NCI-H1105 treated with DMSO at 0.1 percent for 48 hours (cell line): ENCODE measurements at places on chromosomes 6 and 20.

DNA sequence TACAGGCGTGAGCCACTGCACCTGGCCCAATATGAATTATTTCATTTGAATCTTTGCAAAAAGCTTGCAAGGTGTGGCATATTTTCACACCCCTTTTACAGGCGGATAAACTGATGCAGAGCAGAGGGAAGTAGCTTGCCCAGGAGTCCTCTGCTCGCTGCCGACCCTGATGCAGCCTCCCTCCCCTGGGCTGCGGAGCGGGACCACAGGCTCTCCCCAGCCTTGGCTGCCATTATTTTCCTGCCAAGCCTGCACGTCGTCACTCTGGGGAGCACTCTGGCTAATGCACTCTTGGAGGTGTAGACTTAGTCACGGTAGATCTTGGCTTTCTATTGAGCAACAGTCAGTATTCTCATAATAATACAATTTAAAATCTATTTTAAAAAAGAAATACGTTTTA is 34.8 kb upstream of the DACT2 start:
- DNase-seq = no peak

GRCh38 chr6:25013246-25013645 is 77.5 kb upstream of the RIPOR2 start:
- no peak for DNase-seq

GRCh38 chr6:136403110-136403980 is 113.7 kb upstream of the BCLAF1 start:
- no peak for DNase-seq

- no peak for DNase-seq
Observed at GRCh38 chr20:37518059-37518458, 3.0 kb upstream of the NNAT start.

DNA sequence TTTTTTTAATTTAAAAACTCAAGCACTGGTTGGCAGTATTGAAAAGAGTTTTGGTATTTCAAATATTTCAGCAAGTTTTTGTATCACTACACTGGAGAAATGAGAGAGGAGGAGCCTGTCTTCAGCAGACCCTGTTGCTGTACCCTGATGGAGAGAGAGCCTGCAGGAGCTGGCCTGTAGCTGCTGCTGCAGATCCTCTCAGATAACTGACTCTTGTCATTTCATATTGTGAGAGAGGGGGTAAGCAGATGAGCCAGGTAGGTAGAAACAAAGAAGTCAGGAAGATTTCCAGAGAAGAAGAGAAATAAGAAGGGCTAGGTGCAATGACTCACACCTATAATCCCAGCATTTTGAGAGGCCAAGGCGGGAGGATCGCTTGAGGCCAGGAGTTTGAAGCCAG is 64.1 kb upstream of the TBC1D7 start:
- DNase-seq = no peak

GRCh38 chr6:21259660-21260059 is 333.9 kb upstream of the SOX4 start:
- DNase-seq = no peak

DNA sequence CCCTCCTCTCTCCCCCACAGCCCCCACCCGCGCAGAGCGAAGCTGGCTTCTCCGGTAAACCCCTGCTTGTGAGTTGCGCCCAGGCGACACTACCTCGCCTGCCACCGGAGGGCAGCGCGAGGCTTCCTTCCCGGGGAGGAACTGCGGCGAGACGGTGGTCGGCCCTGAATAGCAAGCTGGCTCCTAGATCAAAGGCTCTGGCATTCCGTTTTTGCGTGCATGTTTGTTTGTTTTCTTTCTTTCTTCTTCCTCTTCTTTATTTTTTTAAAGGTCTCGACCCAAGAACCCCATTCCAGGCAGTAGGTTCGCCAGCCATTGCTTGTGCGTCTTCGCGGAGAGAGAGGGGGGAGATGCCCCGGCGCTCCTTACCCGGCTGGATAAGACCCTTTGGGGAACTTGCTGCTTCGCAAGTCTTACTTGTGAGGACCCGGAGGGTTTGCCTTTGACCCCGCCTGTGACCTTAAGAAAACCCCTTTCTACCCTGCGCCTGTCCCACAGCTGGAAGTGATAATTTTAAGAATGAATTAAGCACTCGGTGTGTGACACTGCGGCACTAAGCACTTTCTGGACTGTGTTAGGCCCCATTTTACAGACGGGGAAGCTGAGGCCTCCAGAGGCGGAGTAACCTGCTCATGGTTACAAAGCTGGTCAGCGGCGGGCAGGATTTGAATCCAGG is 92.7 kb upstream of the SIRPA start:
- peak; percentile 75 for DNase-seq

DNA sequence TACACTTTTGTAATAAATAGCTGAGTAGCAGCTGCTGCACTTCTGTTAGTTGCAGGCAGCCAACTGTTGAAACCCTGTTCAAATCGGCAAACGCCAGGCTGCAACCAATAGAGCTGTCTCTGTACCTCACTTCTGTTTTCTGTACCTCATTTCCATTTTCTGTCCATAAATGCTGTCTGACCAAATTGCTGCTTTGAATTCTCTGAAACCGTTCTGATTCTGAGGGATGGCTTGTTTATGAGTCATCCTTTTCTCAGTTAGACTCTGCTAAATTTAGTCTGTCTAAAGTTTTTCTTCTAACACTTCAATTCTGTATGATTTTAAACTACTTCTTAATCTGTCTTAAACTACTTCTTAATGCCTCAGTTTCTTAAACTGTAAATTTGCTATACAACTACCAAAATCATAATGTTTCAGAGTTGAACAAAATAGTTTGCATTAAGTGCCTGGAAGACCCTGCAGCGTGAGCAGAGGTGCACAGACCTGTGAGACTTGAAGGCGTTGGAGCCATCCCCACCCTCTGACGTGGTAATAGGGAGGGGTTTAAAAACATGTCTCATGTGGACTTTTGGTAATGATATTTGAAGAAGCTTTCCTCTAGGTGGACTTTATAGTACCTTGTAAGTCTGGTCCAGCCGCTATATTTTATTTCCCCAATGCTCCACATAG is 9.6 kb downstream of the BTNL2 start:
- no peak for DNase-seq

DNA sequence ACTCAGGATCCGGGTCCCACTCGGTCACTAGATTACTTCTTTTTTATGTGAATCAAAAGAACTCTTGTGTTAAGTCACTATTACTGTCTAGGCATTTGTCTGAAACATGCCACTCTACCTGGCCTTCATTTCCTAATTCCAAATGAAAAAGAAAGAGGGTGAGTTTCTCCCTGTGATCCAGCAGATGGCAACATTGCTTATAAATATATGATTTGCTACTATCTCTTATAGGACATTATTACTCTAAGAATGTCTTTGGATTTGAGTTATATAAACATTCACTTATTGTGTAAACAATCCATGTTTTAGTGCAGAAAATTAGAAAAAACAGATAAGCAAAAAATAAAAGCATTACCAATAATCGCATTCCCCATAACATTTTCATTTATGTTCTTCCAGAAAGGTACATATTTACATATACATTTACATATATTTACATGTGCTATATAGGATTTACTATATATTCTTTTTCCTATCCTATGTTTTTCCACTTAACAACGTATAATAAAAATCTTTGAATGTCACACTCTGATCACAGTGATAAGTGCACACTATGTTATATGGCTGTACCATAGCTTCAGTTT is 66.9 kb downstream of the FAXC start:
- DNase-seq = peak; percentile 51

DNA sequence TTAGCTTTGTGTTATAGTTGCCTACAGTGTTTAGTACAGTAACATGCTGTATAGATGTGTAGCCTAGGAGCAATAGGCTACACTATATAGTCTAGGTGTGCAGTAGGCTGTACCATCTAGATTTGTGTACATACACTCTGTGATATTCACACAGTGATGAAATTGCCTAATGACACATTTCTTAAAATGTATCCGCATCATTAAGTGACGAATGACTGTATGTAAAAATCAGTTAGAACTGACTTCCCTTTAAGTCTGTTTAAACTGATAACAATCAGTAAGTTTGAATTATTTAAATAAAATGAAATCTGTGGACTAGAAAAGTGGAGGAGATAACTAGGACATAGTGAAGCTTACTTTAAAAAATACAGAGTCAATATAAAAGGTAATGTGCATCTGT is 176.1 kb downstream of the CDKAL1 start:
- no peak for DNase-seq

DNA sequence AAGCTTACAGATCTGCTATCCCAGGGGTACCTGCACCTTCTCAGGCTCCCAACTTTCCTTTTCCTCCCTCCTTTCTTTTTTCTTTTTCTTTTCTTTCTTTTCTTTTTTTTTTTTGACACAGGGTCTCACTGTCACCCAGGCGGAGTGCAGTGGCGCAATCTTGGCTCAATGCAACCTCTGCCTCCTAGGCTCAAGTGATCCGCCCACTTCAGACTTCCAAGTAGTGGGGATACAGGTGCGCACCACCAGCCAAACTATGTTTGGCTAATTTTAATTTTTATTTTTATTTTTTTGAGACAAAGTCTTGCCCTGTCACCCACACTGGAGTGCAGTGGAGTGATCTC is 36.0 kb downstream of the PIM1 start:
- no peak for DNase-seq

DNA sequence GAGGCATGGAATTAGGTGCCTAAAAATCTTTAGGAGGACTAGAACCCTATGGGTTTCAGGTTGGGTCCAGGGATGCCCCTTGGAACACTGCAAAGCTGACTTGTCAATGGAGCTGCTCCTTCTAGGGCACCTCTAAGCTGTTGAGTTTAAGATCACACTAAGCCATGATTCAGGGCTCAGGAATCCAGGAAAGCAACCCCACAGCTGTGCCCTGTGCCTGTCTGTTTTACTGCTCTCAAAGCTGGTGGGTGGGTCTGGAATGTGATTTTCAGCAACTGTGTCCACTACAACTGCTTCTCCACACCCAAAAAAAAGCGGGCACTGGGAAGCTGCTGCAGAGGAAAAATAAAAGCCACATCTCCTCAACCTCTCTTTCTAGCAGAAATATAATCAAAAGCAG is 310.4 kb upstream of the MOCS1 start:
- DNase-seq = no peak

- no peak for DNase-seq
Observed at GRCh38 chr6:41767112-41767833, 12.4 kb downstream of the FRS3 start.

DNA sequence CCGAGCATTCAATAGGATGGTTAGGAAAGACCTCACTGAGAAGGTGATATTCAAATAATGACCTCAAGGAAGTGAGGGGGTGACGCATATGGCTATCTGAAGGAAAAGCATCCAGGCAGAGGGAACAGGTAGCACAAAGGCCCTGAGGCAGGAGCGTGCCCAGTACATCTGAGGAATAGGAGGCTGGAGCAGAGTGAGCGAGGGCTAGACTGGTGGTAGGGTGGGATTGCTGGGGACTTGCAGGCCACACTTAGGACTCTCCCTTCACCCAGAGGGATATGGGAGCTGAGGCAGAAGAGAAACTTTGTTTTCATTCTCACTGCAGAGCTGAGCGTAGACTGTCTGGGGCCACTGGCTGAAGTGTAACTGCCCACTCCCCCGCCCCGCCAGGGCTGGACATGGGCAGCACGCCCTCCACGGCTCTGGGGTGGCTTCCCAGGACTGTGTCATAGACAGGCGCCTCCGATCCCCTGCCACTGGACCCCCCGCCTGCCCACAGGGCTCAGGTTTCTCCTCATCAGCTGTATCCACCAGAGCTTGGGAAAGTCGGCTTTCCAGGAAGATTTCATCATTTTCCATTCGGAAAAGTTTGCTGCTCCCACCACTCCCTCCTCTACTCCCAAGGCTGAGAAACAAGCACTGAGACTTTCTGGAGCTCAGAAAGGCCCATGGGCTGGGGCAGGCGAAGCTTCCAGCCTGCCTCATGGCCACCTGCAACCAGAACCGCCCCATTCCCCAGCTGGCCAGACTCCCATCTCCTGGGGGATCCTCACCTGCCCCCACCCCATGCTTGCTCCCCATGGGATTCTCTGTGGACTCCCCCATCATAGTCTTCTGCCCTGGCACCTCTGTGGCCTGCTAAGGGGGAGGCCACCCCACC is 142.6 kb downstream of the MRPL14 start:
- no peak for DNase-seq

DNA sequence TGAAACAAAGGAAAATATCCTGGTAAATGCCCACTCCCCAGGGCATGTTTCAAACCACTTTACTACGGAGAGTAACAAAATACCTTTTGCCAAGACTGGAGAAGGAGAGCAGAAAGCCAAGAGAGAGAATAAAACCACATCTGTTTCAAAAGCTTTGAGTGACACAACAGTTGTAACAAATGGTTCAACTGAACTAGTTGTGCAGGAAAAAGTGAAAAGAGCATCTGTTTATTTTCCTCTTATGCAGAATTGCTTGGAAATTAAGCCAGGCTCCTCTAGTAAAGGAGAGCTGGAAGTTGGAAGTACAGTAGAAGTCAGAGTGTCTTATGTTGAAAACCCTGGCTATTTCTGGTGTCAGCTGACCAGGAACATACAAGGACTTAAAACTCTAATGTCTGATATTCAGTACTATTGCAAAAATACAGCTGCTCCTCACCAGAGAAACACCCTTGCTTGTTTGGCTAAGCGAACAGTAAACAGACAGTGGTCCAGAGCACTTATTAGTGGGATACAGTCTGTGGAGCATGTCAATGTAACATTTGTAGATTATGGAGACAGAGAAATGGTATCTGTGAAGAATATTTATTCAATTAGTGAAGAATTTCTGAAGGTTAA is 2.6 kb downstream of the TDRD6 start:
- DNase-seq = no peak

DNA sequence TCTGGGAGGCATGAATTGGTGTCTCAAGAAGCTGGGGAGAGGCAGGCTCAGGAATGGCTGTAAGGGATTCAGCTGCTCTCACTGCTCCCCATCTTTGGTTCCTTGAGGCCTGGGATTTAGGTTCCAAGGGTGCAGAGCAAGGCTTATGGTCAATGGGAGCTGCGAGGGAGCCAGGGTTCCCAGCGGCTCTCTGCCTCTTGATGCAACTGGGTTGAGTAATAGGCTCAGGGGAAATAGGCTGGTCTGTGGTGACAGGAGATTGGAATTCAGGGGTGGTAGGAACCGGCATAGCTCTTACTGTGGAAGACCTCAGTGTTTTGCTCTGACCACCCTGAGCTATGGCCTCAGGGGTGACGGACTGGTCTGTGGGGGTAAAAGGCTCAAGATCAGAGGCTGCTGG is 13.0 kb upstream of the NRM start:
- DNase-seq = no peak

DNA sequence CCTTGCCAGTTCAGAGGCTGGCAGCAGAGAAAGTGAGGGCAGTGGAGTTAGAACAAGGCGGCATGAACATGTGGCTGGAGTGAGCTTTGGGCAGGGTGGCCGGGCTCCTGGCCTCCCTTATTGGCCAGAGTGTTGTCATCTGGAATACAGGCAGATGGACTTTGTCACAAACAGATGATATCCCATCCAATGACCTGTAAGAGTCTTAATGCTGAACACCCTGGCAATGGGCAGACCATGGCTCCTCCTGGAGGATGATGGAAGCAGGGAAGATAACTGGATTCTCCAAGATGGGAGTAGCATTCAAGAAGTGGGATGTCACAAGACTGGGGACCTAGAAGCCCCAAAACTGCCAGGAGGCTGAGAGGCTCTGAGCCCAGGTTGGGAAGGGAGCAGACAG is 242.1 kb downstream of the MAFB start:
- no peak for DNase-seq

GRCh38 chr6:21596145-21596948 is 2.8 kb downstream of the SOX4 start:
- DNase-seq = peak; percentile 87
